GM23338 (cell line): ENCODE measurements at places on chromosomes 6 and 20. TPM values are rescaled to one million over a fixed set of nuclear protein-coding genes. Genes with fewer than 3 reads are reported as not detected.
A peak's percentile ranks its signal among the peaks of the same experiment; 100 is the strongest.

Gene MOG
- 0.74 and 2.5 TPM in 2 replicates for total RNA-seq

- no peaks in the 10 kb centered on the region for H3K27me3 ChIP-seq
- H3K4me3 ChIP-seq = no peak overlapping the region
- no peak overlapping the region for H3K27ac ChIP-seq
- no peaks in the 10 kb centered on the region for H3K4me1 ChIP-seq
These were observed 236.9 kb downstream of the QKI start for GRCh38 chr6:163651426-163651825.

Gene LY6G6F
- not detected in 2 replicates for total RNA-seq

- no peaks in the 10 kb centered on the region for H3K27me3 ChIP-seq
- H3K27ac ChIP-seq = no peak overlapping the region
- DNase-seq = no peak
- no peak overlapping the region for H3K4me3 ChIP-seq
These were observed 81.3 kb upstream of the ARMC2 start for GRCh38 chr6:108766886-108767285.

Gene SNX5
- total RNA-seq = 269 and 287 TPM in 2 replicates

DNA sequence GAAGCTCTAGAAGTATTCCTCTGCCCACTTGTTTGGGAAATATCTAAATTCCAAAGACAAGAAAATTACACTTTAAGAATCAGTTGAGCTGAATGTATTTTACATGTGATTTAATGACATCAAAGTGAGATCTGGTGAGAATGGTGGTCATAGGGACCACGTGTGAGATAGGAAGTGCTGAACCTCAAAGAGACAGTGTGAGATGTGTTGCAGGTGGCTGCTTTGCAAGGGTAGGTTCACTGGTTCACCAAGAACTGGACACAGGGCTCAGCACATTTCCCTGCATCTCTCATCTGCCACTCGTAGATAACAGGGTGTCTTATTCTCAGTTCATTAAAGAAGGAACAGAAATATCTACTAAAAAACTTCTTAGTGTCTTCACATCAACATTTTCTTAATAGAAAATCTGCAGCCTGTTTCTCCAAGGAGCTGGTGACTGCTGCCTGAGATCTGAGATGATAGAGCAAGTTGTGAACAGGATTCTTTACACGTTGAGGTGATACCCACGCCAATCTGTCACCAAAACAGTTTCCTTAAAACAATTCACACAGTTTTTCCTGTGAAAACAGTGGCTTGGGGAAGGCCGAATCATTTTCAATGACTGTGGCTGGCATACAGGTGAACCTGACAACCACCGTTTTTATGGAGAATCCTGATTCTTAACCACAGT is 7.2 kb downstream of the CCR6 start:
- H3K4me1 ChIP-seq = no peaks in the 10 kb centered on the region
- no peak for DNase-seq
- no peaks in the 10 kb centered on the region for H3K27me3 ChIP-seq
- no peak overlapping the region for H3K27ac ChIP-seq
- no peaks in the 10 kb centered on the region for H3K36me3 ChIP-seq
- H3K4me3 ChIP-seq = no peak overlapping the region

DNA sequence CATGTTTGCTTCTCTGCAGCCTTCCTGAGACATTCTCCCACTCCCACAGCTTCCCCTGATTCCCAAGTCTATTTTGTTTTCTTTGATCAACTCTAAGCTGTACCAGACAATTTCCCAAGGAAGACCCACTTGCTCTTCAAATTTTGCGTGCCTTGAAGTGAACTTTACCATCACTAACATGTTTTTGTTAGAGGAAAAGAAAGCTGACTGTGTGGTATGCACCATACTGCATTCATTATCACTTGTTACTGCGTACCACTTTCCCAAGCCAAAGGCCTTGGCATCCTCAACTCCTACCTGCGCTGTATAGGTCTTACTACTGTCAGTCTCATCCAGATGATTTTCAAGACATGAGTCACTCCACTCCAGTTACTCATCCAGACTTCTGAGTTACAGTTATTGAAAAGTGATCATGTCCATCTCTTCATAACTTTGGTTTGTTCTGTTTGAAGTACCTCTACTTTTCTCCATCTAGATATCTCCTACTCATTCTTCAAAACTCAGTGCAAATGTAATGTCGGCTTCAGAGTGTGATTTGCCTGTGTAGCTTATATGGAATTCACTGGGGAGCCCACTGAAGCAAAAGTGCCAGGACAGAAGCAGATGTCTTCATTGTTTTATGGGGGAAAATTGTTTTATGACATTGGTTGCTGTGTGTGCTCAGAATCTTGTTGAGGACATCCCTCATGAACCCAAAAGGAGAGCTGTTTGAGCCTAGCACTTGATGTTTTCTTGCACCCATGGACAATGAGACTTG is 5.2 kb downstream of the RPS12 start:
- no peaks in the 10 kb centered on the region for H3K27me3 ChIP-seq
- peak; percentile 21 for DNase-seq
- H3K27ac ChIP-seq = peak overlapping the region; percentile 89
- peaks cover 26% of the 10 kb centered on the region for H3K4me1 ChIP-seq
- H3K4me3 ChIP-seq = no peak overlapping the region

DNA sequence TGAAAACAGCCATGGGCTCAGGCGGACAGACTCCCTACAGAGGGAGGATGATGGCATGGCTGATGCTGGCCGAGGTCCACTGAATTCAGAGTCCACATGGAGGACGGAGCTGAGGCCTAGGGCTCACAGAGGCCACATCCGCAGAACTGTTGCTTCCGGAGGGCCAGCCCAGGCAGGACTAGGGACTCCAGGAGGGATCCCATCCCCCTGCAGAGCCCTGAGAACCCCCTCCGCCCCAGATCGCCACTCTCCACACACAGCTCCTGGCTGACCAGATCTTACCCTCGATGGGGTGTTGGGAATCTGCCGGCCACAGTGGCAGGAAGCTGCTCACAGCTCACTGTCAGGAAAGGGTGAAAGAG is 399.2 kb downstream of the TAF4 start:
- no peak for DNase-seq
- H3K36me3 ChIP-seq = no peaks in the 10 kb centered on the region
- no peak overlapping the region for H3K27ac ChIP-seq
- no peaks in the 10 kb centered on the region for H3K4me1 ChIP-seq
- no peaks in the 10 kb centered on the region for H3K27me3 ChIP-seq

Gene LY6G5C
- total RNA-seq = 1.1 TPM in 1 of 2 replicates, not detected in the other

GRCh38 chr6:106858653-106859092 is 115.9 kb downstream of the CD24 start:
- no peak overlapping the region for H3K4me3 ChIP-seq
- H3K27me3 ChIP-seq = no peaks in the 10 kb centered on the region
- no peak overlapping the region for H3K27ac ChIP-seq
- no peak for DNase-seq
- H3K36me3 ChIP-seq = no peaks in the 10 kb centered on the region; the same call in 1 of the 2 replicates
- no peaks in the 10 kb centered on the region for H3K4me1 ChIP-seq

DNA sequence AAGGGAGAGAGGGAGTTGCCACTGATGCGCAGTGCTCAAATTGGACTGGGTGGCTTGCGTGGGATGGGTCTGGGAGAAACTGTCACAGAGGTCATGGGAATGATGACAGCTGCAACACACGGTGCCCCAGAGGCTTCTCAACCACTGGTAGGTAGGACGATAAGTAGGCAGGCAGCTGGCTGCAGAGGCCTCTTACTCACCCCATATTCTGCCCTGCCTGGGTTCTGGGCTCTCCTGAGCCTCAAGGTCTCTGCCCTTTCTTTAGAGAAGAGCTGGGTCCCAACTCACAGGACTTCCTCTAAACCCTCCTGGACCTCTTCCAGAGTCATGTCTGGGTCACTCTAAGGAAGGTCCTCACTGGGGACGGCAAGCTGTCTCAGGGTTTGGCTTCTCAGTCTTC is 37.2 kb upstream of the RNF24 start:
- H3K4me3 ChIP-seq = no peak overlapping the region
- peaks cover 7% of the 10 kb centered on the region for H3K4me1 ChIP-seq
- no peaks in the 10 kb centered on the region for H3K27me3 ChIP-seq
- H3K36me3 ChIP-seq = no peaks in the 10 kb centered on the region
- no peak for DNase-seq

- no peak overlapping the region for H3K27ac ChIP-seq
- H3K4me1 ChIP-seq = no peaks in the 10 kb centered on the region
- DNase-seq = no peak
- no peak overlapping the region for H3K4me3 ChIP-seq
- no peaks in the 10 kb centered on the region for H3K36me3 ChIP-seq
These were observed 161.2 kb downstream of the KCNQ5 start for GRCh38 chr6:72783035-72783434.

Gene DDX27
- total RNA-seq = 50.3 and 53.3 TPM in 2 replicates

GRCh38 chr20:19018881-19019280 is 193.6 kb upstream of the SLC24A3 start:
- H3K36me3 ChIP-seq = no peaks in the 10 kb centered on the region
- DNase-seq = no peak
- H3K4me1 ChIP-seq = no peaks in the 10 kb centered on the region
- no peak overlapping the region for H3K27ac ChIP-seq
- no peak overlapping the region for H3K4me3 ChIP-seq

Gene TRIM40
- total RNA-seq = not detected in 2 replicates

DNA sequence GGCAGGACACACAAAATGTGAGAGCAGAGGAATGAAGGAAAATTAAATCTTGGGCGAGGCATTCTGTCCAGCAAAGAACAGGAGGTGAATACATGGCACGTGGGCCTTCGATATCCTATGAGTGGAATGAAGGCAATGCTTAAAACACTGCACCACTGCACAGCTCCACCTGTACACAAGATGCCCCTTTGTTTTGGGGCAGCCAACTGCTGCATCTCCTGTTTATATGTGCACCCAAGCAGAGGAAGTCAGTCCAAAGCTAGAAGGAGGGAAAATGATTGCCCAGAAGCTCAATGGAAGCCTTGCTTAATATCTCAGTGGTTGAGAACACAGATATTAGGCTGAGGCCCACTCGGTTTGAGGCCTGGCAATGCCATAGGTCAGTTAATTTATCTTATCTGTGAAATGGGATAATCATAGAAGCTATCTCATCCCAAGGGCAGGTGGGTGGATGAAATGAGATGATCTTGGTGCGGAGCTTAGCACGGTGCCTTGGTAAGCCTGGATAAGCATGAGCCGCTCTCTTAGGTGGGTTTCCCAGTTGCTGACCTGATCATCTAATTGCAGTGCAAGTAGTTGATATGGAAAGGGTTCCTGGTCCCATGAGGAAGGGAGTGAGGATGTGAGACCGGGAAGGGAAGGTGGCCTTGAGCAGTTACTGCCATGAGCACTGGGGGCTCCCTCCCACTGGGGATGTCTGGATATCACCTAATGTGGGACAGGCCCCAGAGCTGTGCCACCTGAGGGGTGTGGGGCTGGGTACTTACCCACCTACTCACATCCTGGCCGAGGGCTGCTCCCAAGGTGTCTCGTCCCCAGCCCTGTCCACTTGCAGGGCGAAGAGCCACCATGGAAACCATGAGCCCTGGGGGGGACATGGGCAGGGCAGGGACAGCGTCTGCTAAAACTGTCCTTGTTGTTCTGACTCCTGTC is 9.9 kb downstream of the BANF2 start:
- H3K4me1 ChIP-seq = peaks cover 9% of the 10 kb centered on the region; the same call in 1 of the 2 replicates
- H3K27me3 ChIP-seq = no peaks in the 10 kb centered on the region
- no peak for DNase-seq
- H3K27ac ChIP-seq = no peak overlapping the region

Gene C2
- 1.7 and 2.4 TPM in 2 replicates for total RNA-seq

Gene SULF2
- total RNA-seq = 14.0 and 20.7 TPM in 2 replicates

Gene SLC22A16
- 0.42 TPM in 1 of 2 replicates, not detected in the other for total RNA-seq

- H3K27ac ChIP-seq = no peak overlapping the region
- DNase-seq = no peak
- no peak overlapping the region for H3K4me3 ChIP-seq
- H3K36me3 ChIP-seq = no peaks in the 10 kb centered on the region
- H3K4me1 ChIP-seq = peaks cover 13% of the 10 kb centered on the region
These were observed 92.0 kb downstream of the ATXN1 start for GRCh38 chr6:16669227-16669626.

DNA sequence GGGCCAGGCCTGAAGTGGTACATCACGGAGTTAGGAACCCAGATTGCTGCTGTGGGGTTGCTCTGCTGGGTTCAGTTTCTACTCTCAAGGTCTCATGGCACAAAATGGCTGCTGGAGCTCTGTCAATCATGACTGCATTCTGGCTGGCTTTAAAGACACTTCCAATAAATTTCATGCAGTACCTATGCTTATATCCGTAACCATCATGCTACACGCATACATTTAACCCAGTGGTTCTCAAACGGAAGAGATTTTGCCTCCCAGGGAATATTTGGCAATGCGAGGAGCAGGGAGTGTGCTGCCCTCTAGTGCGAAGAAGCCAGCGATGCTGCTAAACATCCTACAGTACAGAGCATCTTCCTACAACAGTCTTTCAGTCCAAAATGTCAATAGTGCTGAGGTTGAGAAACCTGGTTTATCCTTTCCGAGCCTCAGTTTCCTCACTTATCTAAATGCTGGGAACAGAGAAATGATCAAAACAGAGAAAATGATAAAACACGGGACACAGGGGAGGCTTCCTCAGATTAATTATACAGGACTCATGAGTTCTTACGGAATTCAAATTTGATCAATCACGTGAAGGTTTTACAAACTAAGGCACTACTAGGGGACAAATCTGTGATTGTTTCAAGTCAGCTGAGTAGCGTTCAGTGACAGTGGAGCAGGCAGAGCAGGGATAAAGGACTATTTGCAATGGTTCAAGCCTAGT is 9.6 kb upstream of the SLC2A10 start:
- DNase-seq = peak; percentile 82
- peaks cover 15% of the 10 kb centered on the region for H3K4me1 ChIP-seq
- no peak overlapping the region for H3K4me3 ChIP-seq
- H3K27me3 ChIP-seq = no peaks in the 10 kb centered on the region

Gene NEU1
- 41.1 and 47.4 TPM in 2 replicates for total RNA-seq

GRCh38 chr20:41382791-41383305 is 16.2 kb upstream of the EMILIN3 start:
- no peaks in the 10 kb centered on the region for H3K27me3 ChIP-seq
- H3K27ac ChIP-seq = no peak overlapping the region
- no peak for DNase-seq
- peaks cover 3% of the 10 kb centered on the region for H3K4me1 ChIP-seq
- no peak overlapping the region for H3K4me3 ChIP-seq

- no peak overlapping the region for H3K4me3 ChIP-seq
- no peaks in the 10 kb centered on the region for H3K4me1 ChIP-seq
- no peaks in the 10 kb centered on the region for H3K36me3 ChIP-seq
- DNase-seq = no peak
- H3K27ac ChIP-seq = no peak overlapping the region
These were observed 87.3 kb downstream of the PKHD1 start for GRCh38 chr6:52000064-52000463.

DNA sequence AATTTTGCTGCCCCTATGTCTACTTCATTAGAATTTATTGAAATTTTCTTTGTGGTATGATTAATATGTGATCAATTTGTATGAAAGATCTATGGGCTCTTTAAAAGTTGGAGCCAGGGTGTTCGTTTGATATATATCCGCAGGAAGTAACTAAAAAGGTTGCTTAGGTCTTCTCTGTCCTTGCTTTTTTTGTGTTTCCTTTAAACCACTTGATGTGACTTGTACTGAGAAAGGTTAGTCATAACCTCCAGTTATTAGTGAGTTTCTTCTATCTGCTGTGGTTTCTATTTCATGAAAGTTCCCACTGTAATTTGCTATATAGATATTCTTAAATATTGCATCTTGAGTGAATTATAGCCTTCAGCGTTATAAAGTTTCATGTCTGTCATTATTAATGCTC is 585.3 kb upstream of the ARID1B start:
- peaks cover 13% of the 10 kb centered on the region for H3K4me1 ChIP-seq
- no peaks in the 10 kb centered on the region; the same call in 1 of the 2 replicates for H3K36me3 ChIP-seq
- no peak overlapping the region for H3K4me3 ChIP-seq
- no peak overlapping the region for H3K27ac ChIP-seq
- H3K27me3 ChIP-seq = no peaks in the 10 kb centered on the region

- H3K36me3 ChIP-seq = no peaks in the 10 kb centered on the region
- H3K27ac ChIP-seq = no peak overlapping the region
These were observed 175.5 kb downstream of the BTBD3 start for GRCh38 chr20:12093057-12093796.

- peak; percentile 88 for DNase-seq
- H3K4me1 ChIP-seq = peaks cover 8% of the 10 kb centered on the region; the same call in 1 of the 2 replicates
- no peak overlapping the region for H3K27ac ChIP-seq
These were observed 2.3 kb upstream of the HLA-DMA start for GRCh38 chr6:32954986-32955802.
